Lung microvascular endothelial cell (primary cell): ENCODE measurements at places on chromosomes 12 and 14.
A peak's percentile ranks its signal among the peaks of the same experiment; 100 is the strongest.

- peak; percentile 11 for DNase-seq
These were observed 146.3 kb downstream of the CAND1 start for GRCh38 chr12:67415473-67415872.

GRCh38 chr12:61765926-61766325 is 494.3 kb upstream of the USP15 start:
- no peak for DNase-seq

- peak; percentile 43 for DNase-seq
These were observed 93.5 kb downstream of the PLEKHA5 start for GRCh38 chr12:19223018-19223417.

- peak; percentile 74 for DNase-seq
These were observed 4.4 kb downstream of the KRT86 start for GRCh38 chr12:52278575-52279421.

DNA sequence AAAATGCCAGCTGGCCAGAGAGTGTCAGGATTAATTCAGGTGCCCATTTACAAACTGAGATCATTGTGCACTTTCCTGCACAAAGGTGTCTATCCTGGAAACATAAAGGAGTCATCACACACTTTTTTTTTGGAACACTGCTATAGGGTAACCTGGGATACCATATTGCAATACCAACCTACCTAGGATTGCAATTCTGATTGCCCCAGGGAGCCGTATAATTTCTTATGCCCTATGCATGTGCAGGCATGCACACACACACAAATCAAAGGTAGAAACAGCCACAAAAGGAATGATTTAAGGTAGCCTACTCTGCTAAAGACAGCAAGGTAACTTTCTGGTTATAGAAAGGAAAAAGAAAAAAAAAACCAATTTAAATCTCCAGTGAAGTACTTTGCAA is 285.3 kb upstream of the KITLG start:
- DNase-seq, result no peak

DNA sequence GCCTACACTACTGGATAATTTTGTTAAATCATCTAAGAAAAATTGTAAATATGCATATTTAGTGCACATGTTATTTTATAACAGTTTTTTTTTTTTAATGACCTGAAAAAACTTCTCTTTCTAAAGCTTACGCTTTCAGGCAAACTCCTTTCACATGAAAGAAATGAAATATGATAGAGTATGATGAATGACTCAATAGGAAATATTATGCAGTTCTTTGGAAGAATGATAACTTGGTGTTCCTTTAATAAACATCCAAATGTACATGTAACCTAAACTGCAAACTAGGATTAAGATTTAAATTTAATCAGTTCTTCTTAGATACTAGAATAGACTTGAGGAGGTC is 136.6 kb downstream of the FGD4 start:
- DNase-seq, result no peak

GRCh38 chr14:79575032-79575431 is 636.3 kb downstream of the DIO2 start:
- DNase-seq, result no peak

DNA sequence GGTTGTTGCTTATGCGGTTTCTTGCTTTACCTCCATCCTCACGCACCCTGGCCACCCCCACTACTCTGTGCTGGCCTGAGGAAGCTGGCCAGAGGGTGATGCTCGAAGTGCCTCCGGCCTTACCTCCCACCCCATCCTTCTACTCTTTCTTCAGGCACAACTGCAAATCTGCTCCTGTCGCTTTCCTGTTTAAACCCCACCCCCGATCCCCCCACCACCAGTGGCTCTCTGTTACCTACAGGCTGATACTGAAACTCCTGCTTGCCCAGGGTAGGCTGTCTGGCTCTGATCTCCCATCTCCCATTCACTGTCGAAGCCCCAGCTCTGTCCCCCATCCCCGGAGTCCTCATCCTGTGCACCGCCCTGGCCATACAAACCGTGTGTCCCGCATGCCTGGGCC is 111.5 kb downstream of the PRMT8 start:
- no peak for DNase-seq

- DNase-seq, result no peak
These were observed 131.1 kb downstream of the CACNA1C start for GRCh38 chr12:2183556-2184541.

- DNase-seq, result no peak
These were observed 6.2 kb upstream of the KRT86 start for GRCh38 chr12:52268212-52268611.

DNA sequence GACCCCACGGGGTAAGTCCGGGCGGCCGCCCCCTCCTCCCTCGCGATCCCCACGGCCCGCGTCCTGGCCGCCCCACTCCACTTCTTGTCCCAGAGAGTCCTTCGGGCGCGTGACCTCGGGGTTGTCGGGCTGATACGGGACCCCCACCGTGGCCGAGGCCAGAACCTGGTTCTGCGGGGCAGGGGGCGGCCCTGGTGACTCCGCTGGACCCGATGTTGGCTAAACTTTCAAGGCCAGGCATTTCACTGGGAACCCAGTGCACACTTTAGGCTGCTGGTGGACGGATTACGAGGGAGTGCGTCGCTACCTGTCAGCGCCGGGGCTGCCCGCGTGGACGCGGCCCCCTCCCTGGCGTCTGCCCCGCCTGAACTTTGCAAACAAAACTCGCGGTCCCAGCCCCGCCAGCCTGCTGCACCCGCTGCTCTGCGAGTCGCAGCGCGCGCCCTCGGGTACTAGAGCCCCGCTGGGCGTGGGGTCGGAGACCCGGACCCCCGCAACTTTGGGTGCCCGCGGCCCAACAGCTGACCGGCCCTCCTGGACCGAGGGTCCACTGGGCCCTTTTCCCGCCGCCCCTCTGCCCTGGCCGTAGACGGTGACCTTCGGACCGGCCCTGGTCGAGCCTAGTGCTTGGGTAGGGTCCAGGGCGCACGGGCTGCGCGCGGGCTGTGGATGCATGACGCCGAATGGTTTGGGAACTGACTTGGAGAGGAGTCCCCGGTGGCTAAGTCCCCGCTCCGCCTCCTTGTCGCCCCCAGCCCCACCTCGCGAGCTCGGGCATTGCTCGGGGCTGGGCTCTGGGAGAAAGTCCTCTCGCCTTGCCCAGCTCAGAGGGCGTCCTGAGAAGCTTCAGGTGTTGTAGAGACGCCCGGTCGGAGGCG is 624 bp downstream of the RIN3 start:
- DNase-seq, result peak; percentile 57

- DNase-seq, result no peak
These were observed 52.2 kb downstream of the NDUFA12 start for GRCh38 chr12:94951071-94951934.

GRCh38 chr14:38070061-38070588 is 137.6 kb upstream of the SSTR1 start:
- DNase-seq, result no peak

GRCh38 chr12:14962797-14963196 is 1.4 kb upstream of the ARHGDIB start:
- no peak for DNase-seq

DNA sequence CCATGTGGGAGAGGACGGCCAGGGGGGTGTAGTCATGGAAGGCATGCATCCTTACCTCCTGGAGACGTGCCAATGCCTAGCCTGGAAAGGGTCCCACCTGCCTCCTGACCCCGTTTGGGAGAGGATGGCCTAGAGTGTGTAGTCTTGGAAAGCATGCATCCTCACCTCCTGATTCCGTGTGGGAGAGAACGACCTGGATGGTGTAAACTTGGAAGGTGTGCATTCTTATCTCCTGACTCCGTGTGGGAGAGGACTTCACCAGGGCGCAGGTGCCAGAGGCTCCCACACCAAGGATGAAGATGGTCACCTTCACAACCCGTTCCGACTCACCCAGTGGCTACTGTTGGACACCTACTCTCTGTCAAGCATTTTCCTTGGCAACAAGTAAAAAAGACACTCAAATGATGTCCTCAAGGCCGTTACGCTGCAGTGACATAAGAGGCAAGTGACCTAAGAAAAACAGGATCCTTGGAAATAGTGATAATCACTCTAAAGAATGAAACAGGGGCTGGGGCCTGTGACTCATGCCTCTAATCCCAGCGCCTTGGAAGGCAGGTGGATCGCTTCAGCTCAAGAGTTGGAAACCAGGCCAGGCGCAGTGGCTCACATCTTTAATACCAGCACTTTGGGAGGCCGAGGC is 37.5 kb upstream of the FZD10 start:
- no peak for DNase-seq

GRCh38 chr12:20368651-20369304 is 441 bp downstream of the PDE3A start:
- DNase-seq, result peak; percentile 40

GRCh38 chr12:123232472-123232806 is 502 bp downstream of the MPHOSPH9 start:
- DNase-seq, result no peak

- DNase-seq, result no peak
These were observed 123.0 kb downstream of the ESRRB start for GRCh38 chr14:76498976-76499375.

DNA sequence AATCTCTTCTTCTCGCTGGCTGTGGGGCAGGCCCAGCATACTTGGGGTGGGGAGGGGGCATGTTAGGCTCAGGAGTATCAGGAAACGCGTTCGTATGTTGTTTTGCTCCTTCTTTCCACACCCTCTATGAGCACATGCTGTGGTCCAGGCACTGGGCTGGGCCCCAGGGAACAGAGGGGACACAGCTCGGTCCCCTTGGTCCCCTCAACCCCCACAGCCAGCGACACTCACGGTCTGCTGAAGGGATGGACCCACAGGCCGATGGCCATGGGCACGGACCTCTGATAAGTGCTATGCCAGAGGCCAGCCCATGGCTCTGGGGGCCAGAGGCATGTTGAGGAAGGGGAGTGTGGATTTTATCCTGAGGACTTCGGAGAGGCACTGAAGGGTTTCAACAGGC is 6.2 kb downstream of the IFI27 start:
- no peak for DNase-seq

- no peak for DNase-seq
These were observed 225.6 kb downstream of the VRK1 start for GRCh38 chr14:97022741-97023140.

GRCh38 chr12:93000026-93000425 is 70.9 kb upstream of the EEA1 start:
- DNase-seq, result no peak

- no peak for DNase-seq
These were observed 710 bp upstream of the BMAL2 start for GRCh38 chr12:27331927-27332324.

DNA sequence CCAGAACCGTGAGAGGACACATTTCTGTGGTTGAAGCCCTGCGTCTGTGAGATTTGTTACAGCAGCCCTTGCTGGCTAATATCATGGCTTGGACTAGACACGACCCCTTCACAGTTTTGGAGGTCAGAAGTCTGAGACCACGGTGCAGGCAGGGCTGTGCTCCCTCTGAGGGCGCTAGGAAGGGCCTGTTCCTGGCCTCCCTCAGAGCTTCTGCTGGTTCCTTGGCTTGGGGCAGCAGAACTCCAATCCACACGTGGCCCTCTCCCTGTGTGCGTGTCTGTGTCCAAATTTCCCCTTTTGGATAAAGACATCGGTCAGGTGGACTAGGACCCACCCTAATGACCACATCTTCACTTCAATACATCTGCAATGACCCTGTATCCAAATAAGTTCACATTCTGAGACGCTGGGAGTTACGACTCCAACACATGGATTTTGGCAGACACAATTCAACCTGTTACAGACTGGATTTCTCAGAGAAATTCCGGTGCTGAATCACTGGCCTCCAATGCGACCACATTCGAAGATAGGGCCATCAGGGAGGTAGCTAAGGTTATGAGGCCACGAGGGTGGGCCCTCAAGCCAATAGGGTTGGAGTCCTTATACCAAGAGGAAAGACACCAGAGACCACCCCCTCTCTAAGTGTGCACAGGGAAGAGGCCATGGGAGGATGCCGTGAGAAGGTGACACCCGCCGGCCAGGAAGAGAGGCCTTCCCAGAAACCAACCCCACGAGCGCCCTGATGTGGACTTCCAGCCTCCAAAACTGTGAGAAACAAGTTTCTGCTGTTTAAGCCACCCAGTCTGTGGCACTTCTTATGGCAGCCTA is 43.6 kb upstream of the PPP2R5C start:
- DNase-seq, result no peak

DNA sequence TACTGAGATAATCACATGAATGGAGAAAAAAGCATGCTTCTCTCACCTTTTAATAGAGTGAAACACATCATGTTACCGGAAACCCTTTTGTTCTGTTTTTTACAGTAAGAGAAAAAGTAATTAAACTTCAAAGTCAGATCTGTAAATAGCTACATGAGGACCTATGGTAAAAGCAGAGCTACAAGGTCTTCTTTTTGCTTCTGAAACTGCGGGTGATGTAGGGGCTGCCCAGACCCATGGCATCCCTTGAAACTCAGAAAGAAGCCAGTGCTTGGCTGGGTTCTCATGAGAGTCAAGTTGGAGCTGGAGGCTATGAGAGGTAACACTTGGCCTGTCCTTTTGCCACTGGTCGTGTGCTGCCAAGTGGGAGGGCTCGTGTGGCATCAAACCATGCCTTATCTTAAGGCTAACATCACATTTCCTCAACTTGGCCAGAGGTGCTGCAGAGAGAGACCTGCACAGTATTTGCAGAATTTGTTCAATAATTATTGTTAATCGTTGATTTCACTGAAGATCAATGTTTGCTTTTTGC is 47.6 kb downstream of the EML1 start:
- DNase-seq, result no peak

GRCh38 chr12:21054334-21054733 is 76.7 kb upstream of the SLCO1B1 start:
- no peak for DNase-seq

- DNase-seq, result no peak
These were observed 398.2 kb downstream of the DPF3 start for GRCh38 chr14:72495668-72496067.

GRCh38 chr14:32230695-32231280 is 27.7 kb upstream of the RNU6-8 start:
- DNase-seq, result no peak

GRCh38 chr12:93245543-93245942 is 132.2 kb upstream of the NUDT4 start:
- no peak for DNase-seq

DNA sequence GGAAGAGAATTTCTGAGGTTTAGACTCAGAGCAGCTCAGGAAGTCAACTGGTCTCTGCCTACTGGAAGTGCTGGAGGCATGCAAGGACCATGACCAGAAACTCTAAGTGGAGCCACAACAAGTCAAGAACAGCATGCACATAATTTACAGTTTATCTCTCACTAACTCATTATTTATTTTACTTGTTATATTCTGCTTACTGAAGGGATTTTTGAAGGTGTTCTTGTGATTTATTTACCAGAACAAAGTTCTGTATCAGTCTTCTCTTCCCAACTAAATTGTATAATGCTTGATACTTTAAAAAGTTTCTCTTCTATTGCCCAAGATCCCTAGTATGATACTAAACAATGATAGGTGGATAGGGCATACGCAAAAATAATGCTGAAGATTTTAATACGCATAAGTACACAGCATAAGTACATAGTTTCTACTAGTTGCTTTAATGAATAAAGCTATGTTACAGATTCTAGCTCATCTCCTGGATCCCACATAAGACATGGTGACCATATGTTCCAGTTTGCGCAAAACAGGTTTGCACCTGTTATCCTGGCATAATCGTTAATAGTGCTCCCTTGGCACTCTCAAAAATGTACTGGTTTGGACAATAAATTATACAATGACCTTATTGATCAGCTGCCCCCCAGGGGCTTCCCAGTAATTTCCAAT is 11.6 kb upstream of the SPTB start:
- DNase-seq, result no peak
